H7 (cell line): ENCODE measurements at places on chromosomes 5 and 9. TPM values are rescaled to one million over a fixed set of nuclear protein-coding genes. Genes with fewer than 3 reads are reported as not detected.

MIER3 gene
- 22.0 and 26.0 TPM in 2 replicates for total RNA-seq

TRAF1 gene
- total RNA-seq, result 0.97 and 1.4 TPM in 2 replicates

ACOT12 gene
- not detected in 2 replicates for total RNA-seq

FOXD4 gene
- total RNA-seq, result 0.26 TPM in 1 of 2 replicates, not detected in the other

CLTB gene
- total RNA-seq, result 50.5 and 67.2 TPM in 2 replicates

EQTN gene
- 0.31 and 2.1 TPM in 2 replicates for total RNA-seq

GRM6 gene
- total RNA-seq, result not detected in 2 replicates

AIF1L gene
- 93.3 and 97.2 TPM in 2 replicates for total RNA-seq

EFNA5 gene
- 5.3 and 7.8 TPM in 2 replicates for total RNA-seq

IL17B gene
- not detected in 2 replicates for total RNA-seq

GABRP gene
- total RNA-seq, result 2.1 and 2.2 TPM in 2 replicates
